Fibroblast of gingiva (primary cell): ENCODE measurements at places on chromosomes 5 and 9.
A peak's percentile ranks its signal among the peaks of the same experiment; 100 is the strongest.

GRCh38 chr9:97954550-97954989, 16.6 kb upstream of the HEMGN start:
- no peak for DNase-seq

DNA sequence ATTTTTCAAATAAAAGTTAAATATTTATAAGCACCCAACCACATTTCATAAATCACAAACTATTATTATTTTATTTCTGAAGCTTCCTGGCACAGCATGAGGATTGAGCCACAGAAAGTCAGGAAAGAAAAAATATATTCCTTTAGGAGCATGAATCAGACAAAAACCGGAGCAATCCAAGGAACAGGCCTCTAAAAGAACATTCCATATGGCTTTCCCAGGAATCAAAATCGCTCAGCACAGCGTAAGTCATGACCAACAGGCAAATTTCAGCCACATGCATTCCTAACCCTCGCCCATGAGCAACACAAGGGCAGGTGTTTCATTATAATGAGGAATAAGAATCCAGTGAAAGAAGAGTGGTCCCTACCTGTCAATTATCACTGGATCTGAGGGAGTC, 26.7 kb downstream of the EBF1 start:
- DNase-seq = no peak

DNA sequence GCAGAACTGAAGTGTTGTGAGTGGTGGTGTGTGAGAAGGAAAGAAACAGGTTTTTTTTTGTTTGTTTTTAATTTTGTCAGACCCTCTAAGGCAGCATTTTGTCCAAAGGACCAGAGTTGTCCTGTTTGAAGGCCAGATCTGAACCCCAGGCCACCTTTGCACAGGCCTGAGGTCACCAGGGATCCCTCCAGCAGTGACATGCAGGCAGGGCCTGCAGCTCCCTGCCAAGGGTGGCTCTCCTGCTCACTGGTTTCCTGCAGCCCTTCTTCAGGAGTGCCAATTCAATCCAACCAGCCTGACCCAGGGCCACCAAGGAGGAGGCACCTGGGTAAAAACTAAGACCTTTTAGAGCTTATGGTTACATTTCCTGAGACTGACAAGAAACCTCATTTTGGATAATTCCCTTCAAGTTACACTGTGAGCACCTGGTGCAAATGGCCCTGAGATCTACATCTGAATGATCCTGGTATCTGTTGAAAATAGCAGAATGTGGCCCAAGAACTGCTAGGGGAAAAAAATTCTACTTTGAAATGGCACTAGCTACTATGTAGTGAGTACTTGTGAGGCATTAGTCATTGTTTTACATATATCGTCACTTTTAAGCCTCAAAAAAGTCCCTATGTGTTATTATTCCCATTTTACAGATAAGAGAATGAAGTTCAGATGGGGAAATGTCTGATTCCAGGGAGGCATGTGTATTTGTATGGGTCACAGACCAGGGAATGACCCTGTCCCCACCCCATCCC, 33.5 kb upstream of the SMU1 start:
- DNase-seq = no peak

DNA sequence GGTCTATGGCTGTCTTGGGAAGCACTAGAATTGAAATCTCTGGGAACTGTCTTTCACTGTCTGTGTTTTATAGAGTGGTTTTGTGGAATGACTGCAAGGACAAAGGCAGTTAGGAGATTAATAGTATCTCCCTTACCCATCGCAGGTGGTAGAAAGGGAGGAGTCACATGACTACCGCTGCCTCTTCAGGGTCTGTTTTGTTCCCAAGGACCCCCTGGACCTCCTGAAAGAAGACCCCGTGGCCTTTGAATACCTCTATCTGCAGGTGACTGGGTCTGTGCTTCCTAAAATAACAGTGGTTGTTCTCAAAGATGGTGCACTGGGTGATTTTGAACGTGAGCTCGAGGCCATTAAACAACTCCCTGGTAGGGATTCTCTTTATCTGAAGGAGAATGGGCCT, 22.8 kb upstream of the TRMT10B start:
- no peak for DNase-seq

DNA sequence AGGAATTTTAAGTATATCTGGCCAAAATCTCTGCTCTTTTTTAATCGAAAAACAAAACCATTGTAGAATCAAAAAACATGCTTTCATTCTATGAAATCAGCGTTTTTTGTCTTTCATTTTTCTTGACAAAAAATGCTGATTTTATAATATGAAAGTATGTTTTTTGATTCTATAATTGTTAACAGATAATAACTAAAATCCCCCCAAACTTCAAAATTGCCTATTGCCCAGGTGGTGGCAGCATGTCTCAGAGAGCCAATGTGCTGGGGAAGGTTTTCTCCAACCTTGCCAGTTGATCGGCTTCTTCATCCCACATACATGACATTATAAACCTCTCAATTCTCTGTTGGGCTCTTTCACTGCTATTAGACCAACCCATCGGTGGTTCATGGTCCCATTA, 5.1 kb upstream of the SMIM15 start:
- DNase-seq = peak; percentile 51
